Activated naive CD8-positive, alpha-beta T cell treated with anti-CD3 and anti-CD28 coated beads for 36 hours (primary cell): ENCODE measurements at places on chromosomes 16 and 17. TPM values are rescaled to one million over a fixed set of nuclear protein-coding genes. Genes with fewer than 3 reads are reported as not detected.
A peak's percentile ranks its signal among the peaks of the same experiment; 100 is the strongest.

DNA sequence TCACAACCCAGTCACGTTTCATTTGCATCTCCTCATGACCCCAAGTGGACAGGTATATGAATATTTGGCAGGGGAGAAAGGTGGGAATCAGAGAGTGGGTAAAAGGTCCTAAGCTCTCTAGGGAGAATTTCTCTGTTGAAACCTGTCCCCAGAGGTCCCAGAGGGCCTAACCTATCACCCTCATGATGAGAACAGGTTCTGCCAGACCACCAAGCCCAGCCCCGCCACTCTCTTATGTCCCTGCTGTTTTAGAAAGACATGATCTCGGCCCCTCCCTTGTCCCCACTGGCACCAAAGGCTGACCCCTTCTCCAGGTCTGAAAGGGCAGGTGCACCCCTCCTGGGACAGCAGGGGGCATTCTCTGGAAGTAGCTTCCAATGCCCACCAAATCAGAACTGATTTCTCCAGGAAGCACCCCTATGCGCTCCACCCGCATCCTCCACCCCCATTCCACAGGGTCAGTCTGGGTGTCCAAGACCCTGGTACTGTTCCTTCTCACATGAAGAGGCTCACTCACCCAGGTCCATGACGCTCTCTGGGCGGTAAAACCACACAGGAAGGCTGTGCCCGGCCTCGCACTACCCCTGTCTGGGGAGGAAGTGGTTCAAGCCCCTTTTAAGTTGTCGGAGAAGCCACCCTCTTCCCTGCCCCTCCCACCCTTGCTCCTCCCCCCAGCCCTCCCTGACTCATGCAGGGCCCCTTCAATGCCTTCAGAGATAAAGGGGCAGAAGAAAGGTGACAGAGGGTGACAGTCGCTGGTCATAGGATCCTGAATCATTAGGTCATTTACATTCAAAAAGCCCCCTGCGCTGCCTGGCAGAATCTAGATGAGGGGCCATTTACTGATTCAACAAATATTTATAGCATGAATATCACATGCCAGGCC is at the start of gene CCR7:
Gene CCR7, minus strand, starts transcription at position 590 of the 886 bp plus-strand sequence. Its CDS starts 63 bp downstream, at position 527.
- peak; percentile 86 for DNase-seq

GRCh38 chr17:75480281-75480680 is 23.8 kb downstream of the TMEM94 start:
- DNase-seq = no peak

The ZSCAN10 gene
- total RNA-seq = not detected

DNA sequence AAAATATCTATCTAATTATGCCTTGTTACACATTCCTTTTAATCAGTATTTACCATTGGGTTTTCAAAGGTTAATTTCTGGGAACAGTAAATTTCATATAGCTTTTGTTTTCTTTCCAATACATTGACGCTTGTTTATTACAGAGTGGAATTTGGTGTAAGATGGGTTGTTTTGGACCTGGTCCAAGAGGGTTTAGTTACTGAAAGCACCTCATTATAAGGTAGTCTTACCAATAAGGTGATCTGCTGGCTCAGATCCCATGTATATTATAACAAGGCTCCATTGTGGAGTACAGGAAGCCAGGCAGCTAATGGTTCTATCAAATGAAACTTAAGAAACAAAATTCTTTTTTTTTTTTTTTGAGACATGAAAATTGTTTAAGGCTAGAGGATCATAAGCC is 87.3 kb upstream of the NACA2 start:
- no peak for DNase-seq

The C1QTNF1 gene
- total RNA-seq = 0.12 TPM

DNA sequence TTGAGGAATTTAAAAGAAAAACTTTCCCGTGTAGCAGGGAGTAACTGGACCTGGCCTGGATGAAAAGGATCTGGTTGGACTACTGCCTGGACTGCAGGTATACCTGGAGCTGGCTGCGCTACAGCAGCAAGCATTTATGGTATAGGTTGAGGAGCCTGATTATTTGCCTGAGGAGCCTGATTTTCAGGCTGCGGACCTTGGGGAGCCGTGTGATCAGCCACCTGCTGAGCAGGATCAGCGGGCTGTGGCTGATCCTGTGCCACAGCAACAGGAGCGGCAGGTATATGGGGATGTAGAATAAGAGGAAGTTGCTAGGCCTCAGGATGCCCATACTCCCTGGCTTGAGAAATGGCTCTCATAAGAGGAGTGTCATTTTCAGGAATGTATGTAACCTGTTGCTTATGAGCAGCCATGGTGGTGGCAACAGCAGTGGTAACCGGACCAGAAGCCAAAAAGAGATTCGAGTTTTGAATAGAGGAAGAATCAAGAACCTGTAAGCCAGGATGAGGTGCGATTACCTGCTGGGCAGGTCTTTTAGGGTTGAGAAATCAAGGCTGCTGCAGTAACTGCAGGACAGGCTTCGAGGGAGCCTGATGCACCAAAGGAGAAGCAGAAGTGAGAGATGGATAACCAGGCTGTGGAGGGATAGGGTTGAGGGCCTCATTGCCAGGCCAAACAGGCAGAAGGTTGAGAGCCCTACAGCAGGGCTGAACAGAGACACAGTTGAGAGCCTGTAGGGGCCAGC is 60.9 kb upstream of the ARL4D start:
- no peak for DNase-seq

The CTF1 gene
- total RNA-seq = 0.16 TPM

DNA sequence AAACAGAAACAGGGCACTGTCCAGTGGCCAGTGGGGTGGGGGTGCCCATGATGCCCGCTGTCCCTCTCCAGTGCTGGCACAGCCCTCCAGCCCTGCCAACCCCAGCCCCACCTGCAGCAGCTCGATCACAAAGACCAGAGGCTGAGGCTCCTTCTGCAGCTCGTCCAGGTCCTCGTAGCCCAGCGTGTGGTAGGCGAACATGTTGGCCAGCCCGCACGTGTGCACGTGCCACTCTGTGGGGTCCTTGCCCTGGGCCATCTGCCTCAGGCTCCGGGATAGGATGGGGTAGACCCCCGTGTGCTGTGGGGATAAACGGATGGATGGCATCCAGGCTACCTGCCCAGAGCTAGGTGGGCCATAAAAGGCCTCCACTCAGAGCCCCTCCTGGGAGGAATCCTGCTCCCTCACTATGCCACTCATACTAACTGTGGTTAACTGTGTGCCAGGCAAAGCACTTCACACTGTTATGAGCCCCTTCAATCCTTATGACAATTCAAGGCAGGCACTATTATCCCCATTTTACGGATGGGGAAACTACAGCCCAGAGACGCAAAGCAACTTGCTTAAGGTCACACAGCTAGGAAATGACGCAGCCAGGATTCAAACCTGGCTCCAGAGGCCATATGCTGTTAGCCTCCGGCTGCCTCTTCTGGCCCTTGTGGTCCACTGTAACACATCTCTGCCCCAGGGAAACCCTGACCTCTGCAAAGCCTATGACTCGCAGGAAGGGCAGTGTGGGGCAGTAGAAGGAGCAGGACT is 6.5 kb downstream of the AIPL1 start:
- no peak for DNase-seq

The NOXO1 gene
- total RNA-seq = not detected

- DNase-seq = no peak
Measured at GRCh38 chr16:12482455-12483220, 321.0 kb downstream of the CPPED1 start.

- no peak for DNase-seq
Measured at GRCh38 chr16:23944381-23944780, 108.6 kb downstream of the PRKCB start.

The EFCAB5 gene
- total RNA-seq = 1.1 TPM

The SGCA gene
- not detected for total RNA-seq

The UBN1 gene
- total RNA-seq = 30.1 TPM

DNA sequence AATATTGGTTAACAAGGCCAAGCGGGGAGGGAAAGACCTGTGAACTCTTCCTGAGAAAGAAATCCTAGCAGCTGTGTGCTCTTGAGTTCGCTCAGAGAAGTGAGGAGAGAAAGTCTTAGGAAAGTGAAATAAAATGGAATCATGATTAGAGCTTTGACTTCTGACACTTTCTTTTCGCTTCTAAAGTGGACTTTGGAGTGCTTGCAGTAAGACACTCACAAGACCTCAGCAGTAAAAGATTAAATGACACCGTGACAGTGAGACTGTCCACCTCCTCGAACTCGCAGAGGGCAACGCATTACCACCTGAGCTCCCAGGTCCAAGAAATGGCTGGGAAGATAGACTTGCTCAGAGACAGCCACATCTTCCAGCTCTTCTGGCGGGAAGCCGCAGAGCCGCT is 71.2 kb downstream of the RNF213 start:
- no peak for DNase-seq

The OR1A1 gene
- not detected for total RNA-seq

The CES1 gene
- not detected for total RNA-seq

DNA sequence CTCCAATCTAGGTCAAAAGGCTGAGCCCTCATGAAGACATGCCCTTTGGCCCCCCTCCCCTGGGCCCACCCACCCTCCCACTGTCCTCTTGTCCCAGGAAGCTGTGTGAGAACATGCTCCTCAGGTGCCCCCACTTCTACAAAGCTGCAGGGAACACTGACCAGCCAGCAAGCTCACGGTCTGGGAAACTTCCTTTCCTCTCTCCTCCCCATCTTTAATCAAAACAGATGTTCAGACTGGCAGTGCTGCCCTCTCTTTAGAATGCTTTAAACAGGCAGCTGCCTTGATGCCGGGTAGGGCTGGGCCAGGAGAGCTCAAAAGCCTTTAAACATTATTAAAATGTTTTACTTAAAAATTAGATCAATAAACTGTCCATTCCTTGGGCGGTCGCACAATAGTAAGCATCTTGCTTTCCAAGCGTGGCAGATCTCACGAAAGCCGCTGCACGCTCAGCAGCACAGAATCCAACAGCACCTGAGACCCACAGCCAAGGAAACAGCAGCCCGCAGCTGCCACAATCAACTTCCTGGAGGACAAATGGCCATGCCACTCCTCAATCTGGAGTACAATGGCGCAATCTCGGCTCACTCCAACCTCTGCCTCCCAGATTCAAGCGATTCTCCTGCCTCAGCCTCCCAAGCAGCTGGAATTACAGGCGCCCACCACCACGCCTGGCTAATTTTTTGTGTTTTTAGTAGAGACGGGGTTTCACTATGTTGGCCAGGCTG is 399.2 kb downstream of the SLC39A11 start:
- DNase-seq = no peak

The HOXB4 gene
- total RNA-seq = 1.9 TPM

GRCh38 chr17:2853283-2854142 is 57.3 kb downstream of the RAP1GAP2 start:
- DNase-seq = peak; percentile 26

DNA sequence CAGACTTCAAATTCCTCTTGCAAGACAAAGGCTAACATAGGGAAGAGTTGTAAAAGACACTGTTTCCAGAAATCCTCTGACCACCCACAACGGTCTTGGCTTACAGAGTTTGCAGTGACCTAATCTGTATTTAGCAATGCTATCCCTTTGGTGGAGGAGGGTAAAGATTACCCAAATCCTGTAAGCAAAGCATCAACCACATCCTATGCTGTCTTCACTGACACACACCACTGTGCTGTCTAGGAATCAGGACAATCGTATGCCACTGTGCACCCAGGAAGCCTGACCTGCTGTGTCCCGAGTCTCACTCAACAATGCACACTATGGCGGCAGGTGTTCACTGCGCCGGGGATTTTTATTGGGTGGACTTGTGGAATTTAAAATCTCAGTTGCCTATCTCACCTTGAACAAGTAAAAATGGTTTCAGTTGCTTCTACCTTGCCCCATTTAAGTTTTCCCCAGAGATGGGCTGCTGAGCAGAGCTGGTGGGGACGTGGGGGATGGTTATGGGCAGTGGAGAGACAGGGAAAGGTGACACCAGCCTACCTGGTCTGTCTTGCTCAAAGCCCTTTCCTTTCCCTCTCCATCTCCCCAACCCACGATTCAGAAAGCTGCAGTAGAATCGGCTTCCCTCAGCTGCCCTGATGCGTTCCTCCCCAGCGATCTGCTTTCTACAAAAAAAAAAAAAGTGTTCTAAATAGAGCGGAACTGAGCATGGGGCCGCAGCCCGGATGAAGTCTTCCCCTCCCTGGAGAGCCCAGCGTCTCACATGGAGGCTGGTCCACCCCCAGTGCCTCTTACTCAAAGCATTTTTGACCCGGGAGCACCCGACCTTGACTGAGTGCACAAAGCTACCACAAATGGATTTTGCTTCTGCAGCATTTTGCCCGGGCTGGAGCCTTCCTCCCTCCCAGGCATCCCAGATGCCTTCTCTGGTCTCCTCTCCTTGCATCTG is 271.5 kb downstream of the SOX9 start:
- no peak for DNase-seq

DNA sequence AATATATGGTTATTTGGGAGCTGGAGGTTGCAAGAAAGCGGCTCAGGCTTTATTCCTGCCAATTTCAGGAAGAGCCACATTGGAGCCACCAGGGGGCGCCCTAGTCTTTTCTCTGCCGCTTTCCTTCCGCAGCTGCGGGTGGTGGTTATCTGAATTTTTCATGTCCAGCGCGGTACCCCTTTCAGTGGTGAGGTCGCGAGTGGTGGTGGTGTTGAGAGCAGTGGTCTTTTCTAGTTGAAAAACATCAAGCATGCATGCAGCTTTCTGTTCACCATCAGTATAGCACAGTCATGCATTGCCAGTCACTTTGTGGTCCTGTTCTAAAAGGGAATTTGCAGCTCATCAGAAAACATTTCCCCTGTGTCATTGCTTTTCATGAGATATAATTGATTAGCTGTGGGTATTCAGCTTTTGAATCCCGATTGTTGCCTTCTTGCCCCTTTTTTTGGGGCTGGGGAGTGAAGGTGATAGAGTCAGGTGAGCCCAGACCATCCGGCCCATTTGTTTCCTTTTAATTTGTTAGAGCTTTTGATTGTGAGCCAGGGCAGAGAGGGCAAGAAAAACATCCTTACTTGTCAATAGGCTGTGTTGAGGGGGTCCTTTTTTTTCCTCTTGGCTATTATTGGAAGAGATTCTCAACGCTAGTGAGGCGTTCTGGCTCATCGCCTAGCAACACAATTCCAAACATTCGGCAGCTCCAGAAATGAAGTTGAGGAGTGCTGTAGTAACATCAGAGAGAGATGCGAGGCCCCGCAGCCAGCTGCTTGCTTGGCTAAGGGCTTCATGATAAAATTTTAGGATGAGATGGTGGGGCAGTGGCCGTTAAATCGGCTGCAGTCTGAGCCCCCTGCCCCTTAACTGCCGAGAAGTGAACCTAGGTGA is 119.0 kb downstream of the SNX29 start:
- DNase-seq = peak; percentile 54

The SDK2 gene
- 1.4 TPM for total RNA-seq
